ENCODE measurements at places on chromosomes 7 and 10.

- DNase-seq = peak; percentile 84
Observed at GRCh38 chr7:133513608-133514007, 260.7 kb downstream of the EXOC4 start.

DNA sequence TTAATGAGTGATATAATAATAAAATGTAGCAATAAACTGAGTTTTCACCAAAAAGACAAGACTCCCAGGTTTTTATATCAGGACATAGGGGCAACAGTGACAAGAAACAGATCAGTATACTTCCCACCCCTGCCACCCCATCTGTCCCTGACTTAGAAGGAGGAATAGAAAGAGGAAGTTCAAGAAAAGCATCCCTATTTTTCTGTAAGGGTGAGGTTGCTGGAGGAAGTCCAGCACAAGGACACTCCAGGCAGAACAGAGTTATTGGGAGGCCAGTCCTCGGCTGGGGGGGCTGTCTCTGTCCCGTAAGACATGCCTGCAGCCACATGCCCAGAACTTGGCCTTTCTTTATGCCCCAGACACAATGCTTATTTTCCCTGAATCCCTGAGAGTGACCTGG lies 16.5 kb upstream of the TLX1 start:
- DNase-seq = no peak

- no peak for DNase-seq
Observed at GRCh38 chr10:82874671-82875070, 999.7 kb downstream of the NRG3 start.

DNA sequence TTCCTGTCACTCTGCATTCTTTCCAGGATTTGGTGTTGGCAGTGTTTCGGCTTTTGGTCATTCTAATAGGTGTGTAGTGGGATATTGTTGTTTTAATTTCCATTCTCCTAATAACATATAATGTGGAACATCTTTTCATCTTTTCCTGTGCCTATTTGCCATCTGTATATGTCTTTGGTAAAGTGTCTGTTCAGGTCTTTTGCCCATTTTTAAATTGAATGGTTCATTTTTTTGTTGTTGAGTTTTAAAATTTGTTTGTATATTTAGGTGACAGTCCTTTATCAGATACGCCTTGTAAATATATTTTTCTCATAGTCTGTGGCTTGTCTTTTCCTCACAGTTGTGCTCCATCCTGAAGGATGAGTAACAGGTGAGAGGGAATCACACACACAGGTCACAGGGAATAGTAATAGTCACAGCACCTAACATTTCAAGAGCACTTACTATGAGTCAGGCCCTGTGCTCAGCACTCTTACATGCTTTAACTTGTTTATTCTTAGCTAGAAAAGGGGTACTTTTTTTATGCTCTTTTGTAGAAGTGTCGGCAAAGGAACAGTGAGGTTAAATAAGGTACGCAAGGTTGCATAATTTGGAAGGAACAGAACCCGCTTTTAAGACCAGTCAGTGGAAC lies 117.1 kb upstream of the GATA3 start:
- DNase-seq = no peak

- no peak for DNase-seq
Observed at GRCh38 chr7:10239695-10240345, 733.9 kb upstream of the PHF14 start.

DNA sequence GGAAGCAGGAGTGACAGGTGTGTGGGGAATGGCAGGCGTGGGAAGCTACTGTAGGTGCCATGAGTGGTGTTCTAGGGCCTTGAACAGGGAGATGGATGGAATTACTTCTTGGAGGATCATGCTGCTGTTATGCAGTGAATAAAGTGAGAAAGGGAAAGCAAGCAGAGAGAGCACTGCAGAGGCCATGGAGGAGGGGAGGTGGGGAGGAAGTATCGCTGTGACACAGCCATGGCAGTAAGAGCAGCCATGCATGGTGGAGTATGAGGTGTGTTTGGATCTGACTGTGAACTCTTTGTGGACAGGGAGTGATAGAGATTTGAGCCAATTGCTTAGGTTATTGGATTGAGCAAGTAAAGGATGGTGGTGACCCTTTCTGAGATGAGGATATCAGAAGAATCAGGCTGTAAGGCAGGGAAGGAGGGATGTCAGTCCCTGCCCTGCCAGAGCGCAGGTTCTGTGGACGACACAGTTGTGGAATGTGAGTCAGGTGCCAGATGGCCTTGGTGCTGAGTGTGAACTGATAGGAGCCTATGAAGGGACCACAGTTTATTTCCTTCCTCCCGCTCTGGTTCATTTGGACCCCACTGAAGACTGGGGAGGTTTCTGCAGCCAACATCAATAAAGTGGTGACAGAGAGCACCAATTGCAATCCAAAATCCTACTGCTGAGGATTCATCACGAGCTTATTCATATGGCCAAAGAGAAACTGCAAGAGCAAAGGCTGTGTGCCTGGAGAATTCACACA lies 105.5 kb upstream of the TMEM72 start:
- no peak for DNase-seq

DNA sequence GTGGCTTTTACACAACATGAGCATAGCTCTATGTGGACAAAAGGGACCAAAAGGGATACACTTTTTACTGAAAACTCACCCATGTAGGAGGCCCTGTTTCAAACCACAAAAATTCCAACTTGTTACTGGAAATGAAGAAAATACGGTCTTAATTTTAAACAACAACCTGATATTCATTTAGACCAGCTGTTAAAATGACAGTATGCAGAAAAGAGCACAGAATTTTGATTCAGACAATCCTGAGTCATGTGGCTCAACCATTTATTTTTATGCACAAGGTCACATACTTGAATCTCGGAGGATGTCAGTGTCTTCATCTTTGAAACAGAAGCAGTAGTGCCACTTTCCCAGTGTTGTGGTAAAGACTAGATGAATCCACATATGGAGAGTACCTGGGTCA lies 426.5 kb upstream of the NFE2L3 start:
- no peak for DNase-seq

DNA sequence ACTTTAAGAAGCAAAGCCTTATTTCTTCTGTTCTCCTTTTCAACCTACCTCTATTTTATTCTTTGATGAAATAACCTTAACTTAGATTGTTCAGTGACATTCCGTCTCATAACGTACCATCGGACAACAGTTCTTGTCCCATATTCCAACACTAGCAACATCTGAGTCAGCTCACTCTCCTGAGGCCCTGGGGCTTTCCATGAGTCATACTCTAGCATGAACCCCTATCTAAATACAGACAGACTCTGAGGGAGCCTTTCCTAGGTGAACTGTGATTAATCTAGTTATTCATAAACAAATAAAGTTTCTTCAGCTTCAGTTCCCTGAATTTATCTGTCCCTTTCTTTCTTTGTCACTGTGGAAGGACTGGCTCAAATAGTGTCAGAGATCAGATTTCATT lies 168.7 kb upstream of the LYZL1 start:
- peak; percentile 97 for DNase-seq

DNA sequence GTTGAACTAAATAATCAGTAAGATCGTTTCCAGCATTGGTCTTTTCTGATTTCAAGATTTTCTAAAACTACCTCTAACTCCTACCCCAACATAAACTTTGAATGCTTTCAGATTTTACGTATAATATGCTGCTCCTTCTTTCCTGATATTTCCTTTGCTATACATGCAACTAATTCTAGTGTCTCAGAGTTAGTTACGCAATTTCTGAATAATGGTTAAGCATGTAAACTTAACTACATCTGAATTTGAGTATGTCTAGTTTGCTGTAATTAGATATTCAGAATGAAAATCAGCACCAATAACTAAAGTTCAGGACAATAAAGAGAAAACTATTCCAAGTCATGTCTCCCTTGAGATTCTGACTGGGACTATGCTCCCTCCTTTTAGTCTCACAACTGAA lies 71.0 kb downstream of the SEMA3C start:
- no peak for DNase-seq

GRCh38 chr7:84314263-84314662 lies 119.7 kb upstream of the SEMA3A start:
- no peak for DNase-seq

GRCh38 chr10:1643161-1643907 lies 94.0 kb downstream of the ADARB2 start:
- DNase-seq = no peak

GRCh38 chr7:39421661-39422060 lies 144.5 kb upstream of the YAE1 start:
- DNase-seq = no peak

GRCh38 chr7:120353171-120353570 lies 80.2 kb downstream of the KCND2 start:
- DNase-seq = no peak

DNA sequence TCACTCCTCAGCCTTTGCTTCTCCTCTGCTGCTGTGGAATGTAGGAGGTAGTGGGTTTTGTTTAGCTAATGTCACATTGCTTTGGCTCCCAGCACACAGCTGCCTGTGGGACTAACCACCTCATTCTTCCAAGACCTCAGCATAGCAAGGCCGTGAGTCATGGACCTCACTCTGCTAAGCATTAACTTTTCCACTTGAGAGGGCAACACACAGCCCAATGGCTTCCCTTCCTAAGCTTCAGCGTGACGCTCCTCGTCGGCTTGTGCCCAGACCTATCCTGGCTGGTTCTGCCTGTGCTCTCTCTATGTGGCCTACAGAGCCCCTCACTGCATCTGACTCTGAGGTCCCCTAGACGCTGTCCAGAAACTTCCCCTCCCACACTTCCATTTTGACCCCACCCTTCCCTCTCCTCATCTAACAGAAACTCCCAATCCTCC lies 23.3 kb downstream of the MYOF start:
- peak; percentile 100 for DNase-seq

DNA sequence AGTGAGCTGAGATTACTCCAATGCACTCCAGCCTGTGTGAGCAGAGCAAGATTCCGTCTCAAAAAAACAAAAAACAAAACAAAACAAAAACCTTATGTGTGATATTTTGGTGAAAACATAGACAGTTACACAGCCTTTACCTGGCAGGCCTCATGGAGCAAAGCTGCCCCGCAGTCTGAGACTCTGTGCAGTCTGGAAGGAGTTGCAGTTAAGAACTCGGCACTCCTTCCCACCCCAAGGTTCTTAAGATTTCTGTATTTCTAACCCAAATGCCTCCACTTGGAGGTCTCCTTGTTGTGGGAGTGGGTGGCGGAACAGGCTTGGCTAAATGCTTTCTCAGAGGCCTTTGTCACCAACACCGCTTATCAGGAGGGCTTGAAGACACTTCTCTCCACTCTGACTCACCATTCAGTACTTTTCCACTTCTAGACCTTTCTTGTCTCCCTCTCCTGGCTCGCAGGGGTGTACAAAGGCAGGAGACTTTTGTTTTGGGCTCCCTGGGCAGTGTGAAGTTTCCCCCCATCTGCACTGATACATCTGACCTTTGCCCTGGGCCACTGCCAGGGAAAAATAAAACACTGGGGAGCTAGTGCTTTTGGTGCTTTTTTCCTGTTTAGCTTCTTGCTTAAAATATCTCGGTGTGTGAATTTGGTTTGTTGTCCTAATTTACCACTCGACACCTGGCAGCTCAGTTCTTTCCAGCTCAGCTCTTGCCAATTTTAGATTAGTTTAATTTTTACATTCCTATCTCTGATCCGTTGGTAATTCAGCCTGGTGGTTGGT lies 51.3 kb upstream of the MAGI2 start:
- peak; percentile 55 for DNase-seq

DNA sequence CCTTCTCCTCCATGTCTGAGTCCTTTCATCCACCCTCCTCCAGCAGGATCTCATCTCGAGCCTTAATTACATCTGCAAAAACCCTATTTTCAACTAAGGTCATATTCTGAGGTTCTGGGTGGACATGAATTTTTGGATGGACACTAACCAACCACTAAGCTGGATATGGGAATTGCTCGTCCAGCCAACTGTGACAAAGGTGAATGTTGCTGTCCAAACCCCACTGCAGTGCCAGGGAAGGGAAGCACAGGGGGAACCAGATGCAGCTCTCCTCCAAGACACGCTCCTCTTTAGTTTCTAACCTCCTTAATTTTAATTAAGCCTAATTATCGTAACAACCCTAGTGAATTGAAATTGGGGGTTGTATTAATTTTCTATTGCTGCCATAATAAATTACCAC lies 65.1 kb upstream of the EBF3 start:
- DNase-seq = no peak

DNA sequence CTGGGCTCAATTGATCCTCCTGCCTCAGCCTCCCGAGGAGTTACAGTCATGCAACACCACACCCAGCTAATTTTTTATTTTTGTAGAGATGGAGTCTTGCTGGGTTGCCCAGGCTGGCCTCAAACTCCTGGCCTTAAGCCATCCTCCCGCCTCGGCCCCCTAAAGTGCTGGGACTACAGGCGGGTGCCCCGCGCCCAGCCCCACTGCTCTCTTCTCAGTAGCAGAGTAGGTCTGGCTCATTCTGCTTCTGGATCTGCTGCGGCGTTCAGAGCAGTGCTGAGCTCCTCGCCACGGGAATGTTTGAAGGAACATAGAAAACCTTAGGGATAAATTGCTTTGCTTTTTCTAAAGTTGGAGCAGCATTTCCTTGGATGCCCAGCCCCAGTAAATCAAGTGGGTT lies 27.4 kb downstream of the WIPI2 start:
- no peak for DNase-seq

DNA sequence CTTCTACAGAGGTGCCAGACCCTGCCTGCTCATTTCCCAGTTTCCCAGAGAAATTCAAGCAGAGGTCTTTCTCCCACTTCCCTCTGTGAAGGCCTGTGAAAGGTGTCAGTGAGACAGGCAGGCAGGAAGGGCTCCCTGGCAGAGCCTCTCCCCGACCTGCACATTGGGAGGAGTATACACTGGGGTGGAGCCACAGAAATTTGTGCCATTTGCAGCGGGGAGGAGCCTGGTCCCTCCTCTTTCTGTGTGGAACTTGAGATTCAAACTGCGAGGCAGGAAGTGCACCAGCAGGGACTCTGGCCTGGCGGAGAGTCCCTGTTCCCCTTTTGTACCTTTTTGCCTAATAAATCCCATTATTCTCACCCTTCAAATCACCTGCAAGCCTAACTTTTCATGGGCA lies 54.6 kb upstream of the OPN4 start:
- no peak for DNase-seq

DNA sequence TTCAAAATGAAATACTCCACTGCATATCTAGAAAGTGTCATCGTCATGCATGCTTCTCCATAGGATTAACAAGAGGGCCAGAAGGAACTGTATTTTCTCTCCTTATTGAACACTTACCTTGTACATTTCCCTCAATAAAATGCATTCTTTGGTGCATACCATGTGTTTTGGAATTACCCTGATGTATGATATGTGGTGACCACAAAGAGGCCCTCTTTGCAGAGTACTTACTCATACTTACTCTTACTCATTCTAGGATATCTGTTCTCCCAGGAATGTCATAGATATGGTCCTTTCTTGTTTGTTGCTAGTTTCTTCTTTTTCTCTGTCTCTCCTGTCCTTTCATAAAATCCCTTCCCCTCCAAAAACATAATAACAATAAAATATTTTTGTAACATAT lies 1087.1 kb upstream of the POT1 start:
- no peak for DNase-seq

DNA sequence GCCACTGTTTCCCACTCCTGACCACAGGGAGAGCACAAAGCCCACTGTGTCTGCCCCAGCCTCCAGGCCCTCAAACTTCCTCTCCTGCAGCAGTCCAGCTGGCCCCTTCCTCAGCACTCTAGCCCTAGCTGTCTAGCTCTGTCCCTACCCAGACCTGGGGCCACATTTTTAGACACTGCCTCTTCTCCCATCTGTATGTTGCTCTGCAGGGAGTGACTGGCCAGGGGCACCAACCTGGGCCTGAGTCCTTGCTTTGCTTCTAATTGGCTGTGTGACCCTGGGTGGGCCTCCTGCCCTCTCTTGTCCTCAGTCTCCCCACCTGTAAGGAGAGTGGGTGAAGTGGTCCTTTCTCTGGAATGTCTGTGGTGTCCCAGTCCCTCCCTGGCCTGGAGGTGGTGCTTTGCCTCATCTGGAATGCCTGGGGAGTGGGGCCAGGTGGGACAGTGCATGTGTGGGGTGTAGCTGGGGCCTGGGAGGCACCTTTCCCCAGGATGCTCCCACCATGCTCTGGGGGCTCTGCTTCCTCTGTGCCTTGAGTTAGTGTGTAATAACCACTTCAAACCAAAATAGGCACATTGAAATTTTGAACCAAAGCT lies 25.1 kb downstream of the AQP1 start:
- no peak for DNase-seq

Measured in iris pigment epithelial cell (primary cell).